ENCODE measurements at places on chromosomes 3 and 15.

DNA sequence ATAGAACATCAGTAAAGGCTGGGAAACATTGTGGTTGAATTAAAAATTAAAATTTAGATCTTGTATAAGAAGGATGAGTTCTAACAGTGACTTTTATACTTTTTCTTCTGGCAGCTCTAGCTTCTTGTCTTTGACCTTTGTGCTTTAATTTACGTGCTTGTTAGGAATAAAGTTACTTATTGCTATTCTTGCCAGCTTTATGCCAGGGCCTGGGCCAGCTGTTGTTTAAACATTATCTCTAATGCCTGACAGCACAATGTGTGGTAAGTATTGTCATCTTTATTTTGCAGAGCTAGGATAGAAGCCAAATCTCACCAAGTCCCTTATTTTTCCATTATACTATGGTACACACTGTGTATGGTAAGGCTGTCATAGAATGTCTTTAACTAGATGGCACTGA lies 766.7 kb upstream of the GOLIM4 start:
- no peak for DNase-seq

GRCh38 chr3:123682781-123683504 lies 98.1 kb upstream of the HACD2 start:
- no peak for DNase-seq

- no peak for DNase-seq
These were observed 24.8 kb downstream of the CCR1 start for GRCh38 chr3:46183330-46183729.

- DNase-seq, result no peak
These were observed 57.7 kb upstream of the AADACL2 start for GRCh38 chr3:151675858-151676615.

Data from endodermal cell (in vitro differentiated cells).